ENCODE measurements at places on chromosomes 2 and 18.
A peak's percentile ranks its signal among the peaks of the same experiment; 100 is the strongest.

GRCh38 chr2:240477916-240478315 lies 42.5 kb downstream of the GPC1 start:
- DNase-seq: no peak

GRCh38 chr2:5473635-5474034 lies 218.5 kb upstream of the SOX11 start:
- no peak for DNase-seq

DNA sequence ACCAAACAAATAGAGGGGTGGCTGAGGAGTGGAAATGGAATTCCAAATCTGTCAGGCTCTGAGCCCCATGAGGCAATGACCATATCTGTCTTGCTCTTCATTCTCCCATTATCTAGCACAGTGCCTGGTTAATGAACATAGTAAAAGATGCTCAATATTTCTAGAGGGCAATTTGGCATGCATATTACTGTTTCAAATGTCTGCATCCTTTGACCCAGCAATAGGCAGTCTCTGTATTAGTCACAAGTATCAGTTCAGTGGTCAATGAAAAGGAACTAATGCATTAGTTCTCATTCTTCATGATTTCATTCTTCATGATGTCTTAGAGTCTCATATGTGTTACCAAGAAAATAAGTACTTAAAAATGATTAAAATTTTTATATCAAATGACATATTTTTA lies 28.4 kb upstream of the MALL start:
- no peak for DNase-seq

GRCh38 chr2:73588177-73588576 lies 54.0 kb downstream of the NAT8 start:
- DNase-seq: peak; percentile 31

- DNase-seq: no peak
These were observed 30.2 kb upstream of the CABYR start for GRCh38 chr18:24108641-24109040.

DNA sequence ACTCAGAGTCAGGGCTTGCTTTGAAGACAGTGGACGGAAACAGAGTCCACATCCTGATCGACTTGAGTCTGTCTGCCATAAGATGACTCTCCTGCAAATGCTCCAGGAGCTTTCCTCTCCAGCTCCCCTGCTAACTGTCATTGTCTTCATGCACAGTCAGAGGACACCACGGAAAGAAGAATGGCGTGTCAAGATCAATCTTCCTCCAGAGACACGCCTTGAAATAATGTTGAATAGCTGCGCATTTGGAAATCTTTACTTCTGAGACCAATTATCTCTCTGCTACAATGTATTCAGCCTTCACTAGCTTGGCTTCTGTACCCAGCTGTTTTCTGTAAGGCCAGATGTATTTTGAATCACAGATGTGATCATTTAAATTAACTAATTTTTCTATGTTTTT lies 457.2 kb downstream of the CDH2 start:
- DNase-seq: no peak

DNA sequence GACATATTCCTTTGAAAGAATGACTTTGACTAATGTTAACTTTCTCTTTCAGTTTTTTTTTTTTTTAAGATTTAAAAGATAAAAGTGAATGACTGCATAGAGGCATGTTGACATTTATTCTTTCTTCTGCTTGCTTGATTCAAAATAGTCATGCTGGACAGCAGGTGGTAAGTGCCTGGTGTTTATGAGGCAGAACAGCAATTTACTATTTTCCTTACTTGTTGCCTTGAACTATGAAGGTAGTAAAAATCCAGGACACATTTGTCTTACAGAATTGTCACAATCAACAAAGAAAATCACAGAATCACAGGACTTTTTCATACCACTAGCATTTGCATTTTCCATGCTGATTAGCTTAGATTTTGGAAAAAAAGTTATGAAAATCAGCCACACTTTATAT lies 388.3 kb downstream of the CTNNA2 start:
- DNase-seq: no peak

DNA sequence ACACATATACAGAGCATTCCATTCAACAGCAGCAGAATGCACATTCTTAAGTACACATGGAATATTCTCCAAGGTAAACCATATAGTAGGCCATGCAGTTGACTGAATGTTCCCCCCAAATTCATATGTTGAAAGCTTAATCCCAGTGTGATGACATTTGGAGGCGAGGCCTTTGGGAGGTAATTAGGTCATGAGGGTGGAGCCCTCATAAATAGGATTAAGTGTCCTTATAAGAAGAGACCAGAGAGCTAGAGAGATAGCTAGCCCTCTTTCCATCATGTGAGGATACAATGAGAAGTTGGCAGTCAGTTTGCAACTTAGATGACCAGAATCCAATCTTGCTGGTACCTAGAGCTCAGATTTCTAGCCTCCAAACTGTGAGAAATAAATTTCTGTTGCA lies 27.6 kb downstream of the TMEM185B start:
- DNase-seq: no peak

DNA sequence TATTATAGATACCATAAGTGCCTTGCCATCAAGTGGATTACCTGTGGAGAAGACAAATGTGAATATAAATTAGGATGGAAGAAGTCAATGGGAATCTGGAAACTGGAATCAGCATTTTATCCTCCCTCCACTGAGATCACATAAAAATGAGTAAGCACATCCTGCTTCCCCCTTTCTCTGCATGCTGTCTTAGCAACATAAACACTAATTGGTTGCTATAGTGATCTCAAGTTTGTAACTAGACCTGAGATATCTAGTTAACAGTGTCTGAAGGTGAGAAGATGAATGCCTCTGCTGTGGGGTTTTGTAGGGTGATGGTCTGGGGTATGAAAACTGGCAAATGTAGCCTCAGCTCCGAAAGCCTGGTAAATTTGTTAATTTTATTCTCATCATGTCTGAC lies 1357.5 kb upstream of the CELF4 start:
- no peak for DNase-seq

DNA sequence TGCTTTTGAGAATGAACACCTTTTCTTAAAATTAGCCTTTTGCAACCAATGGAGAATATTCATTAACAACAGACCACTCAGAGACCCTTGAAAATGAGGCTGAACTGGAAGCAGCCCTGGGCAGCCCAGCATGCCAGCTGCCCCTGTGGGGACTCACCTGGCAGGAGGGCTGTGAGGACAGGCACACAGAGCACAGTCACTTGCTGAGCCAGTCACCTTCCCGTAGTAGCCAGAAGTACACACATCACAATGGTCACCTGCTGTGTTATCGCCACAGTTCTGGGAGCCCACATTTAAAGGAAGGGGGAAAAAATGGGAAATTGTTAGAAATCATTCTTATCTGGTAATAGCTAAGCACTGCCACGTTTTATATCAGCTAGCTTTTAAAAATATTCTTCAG lies 115.5 kb downstream of the LAMA1 start:
- no peak for DNase-seq

DNA sequence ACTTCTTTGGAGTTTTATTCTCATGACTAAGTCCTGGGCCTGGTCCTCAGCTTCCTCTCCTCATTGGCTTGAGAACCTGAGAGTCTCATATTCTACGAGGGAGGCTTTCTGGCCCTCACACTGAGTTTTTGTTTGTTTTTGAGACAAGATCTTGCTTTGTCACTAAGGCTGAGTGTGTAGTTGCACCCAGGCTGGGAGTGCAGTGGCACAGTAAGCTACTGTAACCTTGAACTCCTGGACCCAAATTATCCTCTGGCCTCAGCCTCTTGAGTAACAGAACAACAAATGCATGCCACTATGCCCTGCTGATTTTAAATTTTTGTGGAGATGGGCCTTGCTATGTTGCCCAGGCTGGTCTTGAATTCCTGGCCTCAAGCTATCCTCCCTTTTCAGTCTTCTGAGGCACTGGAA lies 22.6 kb downstream of the PRKRA start:
- DNase-seq: no peak

GRCh38 chr18:27685807-27686412 lies 491.0 kb downstream of the CDH2 start:
- peak; percentile 61 for DNase-seq

DNA sequence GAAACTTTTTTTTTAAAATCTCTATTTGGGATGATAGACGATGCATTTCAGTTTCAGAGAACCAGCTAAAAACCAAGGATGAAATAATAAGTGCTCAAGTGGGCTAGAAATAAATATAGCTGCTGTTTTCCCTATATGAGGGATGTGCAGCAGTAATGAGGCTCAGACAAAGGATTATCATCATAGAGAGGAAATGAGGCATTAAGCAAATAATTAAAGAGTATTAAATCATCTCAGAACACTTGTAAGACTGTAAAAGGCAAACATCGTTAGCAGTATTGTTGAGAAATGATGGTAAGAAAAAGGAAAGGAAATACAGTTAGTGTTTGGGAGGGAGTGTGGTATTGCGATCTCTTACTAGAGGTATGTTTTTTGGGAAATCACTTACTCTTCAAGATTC lies 233.5 kb downstream of the TGIF1 start:
- no peak for DNase-seq

DNA sequence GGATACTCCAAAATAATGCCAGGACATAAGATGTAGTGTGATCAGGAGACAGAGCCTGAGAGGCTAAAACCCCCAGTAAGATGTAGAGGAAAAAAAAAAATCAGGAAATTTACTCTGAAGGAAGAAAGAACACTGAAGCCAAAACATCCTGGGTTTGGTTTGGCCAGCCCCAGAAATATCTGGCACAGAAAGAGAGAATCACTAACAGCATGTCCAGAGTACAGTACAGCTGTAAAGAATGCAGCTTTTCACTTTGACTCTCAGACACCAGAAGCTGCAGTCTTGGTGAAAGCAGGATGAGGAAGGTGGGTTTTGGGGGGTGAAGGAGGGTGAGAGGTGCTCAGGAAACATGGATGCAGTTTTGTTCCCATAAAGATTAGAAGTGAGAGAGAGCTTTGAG lies 1577.7 kb upstream of the ACVR2A start:
- no peak for DNase-seq

DNA sequence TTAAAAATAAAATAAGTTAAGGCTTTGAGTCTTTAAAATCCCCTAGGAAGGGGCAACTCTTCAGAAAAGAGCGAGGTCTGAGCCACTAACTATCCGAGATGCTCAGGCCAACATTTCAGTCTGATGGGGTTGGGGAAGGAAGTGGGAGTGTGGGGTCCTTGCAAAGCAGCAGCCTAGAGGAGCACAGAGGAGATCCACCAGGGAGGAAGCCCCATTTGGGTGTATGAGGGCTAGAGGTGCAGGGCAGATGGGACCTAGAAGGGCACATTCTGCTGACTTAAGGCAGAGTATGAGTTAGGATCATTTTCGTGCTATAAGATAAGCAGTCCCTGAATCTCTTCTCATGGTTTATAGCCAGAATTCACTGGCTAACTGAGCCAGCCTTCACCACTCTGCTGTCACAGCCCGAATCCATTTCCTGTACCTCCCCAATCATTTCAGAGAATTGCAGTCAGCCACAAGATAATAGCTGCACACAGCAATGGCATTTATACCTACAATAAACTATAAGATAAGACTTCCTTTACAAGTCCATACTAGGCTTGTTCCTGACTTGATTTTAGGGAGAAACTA lies 37.0 kb downstream of the MRPL30 start:
- DNase-seq: no peak

DNA sequence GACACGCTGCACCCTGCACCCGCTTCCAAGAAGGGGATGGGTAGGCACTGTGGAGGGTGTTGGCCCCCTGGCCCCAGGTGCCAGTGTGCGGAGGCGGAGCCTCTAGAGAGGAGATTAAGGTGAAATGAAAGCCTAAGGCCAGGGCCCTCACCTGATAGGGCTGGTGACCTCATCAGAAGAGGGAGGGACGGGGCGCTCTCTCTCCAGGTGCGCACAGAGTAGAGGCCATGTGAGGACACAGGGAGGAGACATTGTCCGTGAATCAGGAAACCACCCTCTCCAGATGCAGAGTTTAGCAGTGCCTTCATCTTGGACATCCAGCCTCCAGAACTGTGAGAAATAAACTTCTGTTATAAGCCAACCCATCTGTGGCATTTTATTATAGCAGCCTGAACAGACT lies 62.3 kb downstream of the PSMG2 start:
- DNase-seq: no peak

GRCh38 chr2:67451086-67451832 lies 54.1 kb downstream of the ETAA1 start:
- DNase-seq: no peak

DNA sequence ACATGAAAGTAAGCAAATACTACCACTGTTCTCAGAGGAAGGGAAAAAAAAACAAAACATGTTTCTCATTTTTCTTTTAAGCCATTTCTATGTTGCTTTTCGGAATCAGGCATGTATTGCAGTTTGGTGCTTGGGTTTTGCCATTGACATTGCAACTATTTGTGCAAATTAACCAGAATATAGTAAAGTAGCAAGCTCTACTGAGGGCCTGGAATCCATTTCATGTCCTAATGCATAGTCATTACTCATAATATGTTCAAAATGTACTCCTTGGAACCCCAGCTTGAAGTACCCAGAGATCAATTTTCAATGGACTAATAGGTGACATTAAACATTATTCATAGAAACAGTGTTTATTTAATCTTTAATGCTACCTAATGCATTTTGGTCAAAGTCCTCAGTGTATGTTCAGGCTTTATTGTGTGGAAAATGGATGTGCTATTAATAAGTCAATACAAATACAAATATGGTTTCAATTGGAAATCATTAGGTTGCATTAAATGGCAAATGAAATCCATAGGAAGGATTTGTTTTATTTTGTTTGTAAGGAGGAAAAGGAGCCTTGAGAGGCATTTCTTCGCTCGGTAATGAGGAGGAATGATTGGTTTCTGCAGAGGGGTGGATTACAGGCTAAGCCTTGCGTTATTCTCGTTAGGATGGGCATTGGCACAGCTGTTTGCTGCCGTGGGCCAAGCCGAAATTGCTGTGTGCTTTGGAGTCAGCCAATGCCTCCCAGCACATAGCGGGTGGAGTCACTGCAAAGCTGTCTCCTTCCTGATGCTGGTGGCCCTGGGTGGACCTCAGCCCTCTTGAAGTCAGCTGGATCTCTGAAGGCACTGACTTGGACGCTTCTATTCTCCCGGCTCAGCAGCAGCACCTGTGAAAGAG lies 56.4 kb downstream of the MYCN start:
- no peak for DNase-seq

DNA sequence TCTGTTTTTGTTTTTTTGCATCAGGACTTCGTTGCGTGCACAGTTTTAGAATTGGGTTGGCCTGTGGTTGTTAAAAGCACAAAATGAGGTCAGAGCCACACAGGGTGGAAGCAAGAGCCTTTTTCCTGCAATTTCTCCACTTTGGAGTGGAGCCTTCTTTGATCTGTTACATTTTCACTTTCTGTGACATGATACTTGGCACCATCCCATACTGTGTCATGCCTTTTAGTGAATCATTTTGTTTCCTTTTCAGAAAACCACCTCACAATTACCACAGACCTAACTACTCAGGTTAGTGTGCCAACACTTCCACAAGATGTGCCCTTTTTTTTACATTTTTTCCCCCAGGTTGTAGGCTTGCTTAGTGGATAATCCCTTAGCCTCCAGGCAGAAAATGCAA lies 32.5 kb downstream of the MERTK start:
- no peak for DNase-seq

GRCh38 chr2:73939419-73939818 lies 12.7 kb downstream of the DGUOK start:
- DNase-seq: peak; percentile 50

- no peak for DNase-seq
These were observed 9.1 kb upstream of the ATG16L1 start for GRCh38 chr2:233242231-233242927.

- DNase-seq: no peak
These were observed 103.6 kb downstream of the TRIP12 start for GRCh38 chr2:229818230-229818629.

Measured in SK-MEL-5 (cell line).